Naive thymus-derived CD8-positive, alpha-beta T cell (primary cell): ENCODE measurements at places on chromosomes 13 and 19.

DNA sequence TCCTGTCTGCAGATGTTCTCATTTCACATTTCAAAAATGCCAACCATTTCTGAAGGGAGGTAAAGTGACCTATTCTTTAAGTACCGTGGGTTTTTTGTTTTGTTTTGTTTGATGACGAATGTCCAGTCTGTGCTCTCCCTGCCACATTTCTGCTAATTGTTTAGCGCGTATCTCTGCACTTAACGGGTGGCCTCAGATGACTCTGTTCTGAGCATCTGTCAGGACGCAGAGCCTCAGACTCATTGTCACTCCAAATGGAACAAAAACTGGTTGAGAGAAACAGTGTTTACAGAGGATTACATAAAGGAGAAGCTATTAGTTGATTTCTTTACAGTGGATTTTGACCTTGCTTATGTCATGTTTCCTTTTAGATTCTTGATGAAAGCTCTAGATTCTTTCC, 23.7 kb downstream of the TPP2 start:
- no peak for DNase-seq

GRCh38 chr13:20424949-20425348, 100.7 kb downstream of the CRYL1 start:
- no peak for DNase-seq

- no peak for DNase-seq
Observed at GRCh38 chr19:17209126-17210036, 5.8 kb upstream of the USE1 start.

- DNase-seq, result no peak
Observed at GRCh38 chr19:11239377-11240000, at the start of gene ANGPTL8. Gene ANGPTL8, plus strand, starts transcription at chr19:11239619. Its CDS starts 19 bp downstream, at chr19:11239638.

GRCh38 chr13:42168496-42168895, 103.5 kb upstream of the AKAP11 start:
- DNase-seq, result no peak

DNA sequence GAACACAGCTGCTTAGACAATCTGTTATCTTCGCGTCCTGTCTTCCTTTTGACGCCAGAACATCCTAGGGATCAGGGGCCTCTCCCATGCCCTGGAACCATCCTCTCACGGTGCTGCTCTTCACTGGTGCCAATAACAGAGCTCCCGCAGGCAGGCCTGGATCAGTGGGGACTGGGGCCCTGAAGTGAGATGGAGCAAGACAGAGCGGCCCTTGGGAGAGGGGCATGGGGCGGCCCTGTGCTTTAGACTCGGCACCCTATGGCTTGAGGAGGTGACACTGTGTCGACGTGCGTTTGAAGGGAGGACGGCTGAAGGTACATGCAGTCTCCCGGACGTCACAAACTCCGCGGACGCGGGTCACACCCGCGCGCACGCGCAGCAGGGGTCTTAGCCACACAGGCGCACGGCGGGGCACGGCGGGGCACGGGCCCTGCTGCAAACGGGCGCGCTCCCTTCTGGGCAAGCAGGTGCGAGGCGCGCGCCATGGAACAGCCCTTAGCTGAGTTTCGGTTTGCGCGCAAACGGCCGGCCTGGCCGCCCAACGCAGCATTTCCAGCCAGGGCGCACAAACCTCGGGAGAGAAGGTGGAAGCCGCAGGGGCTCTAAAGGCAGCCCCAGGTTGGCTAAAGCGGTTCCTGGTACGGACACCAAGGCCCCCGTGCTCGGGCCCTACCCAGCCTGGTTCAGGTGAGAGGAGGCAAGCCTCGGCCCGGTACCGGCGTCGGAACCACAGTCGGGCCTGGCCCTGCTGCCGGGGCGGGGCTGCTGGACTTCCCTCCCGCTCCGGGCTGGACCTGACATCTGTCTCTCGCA, 16.5 kb upstream of the RNF17 start:
- DNase-seq, result no peak
